ENCODE measurements at places on chromosomes 7 and 10.

GRCh38 chr7:77438131-77438530 is 22.0 kb upstream of the GSAP start:
- DNase-seq = no peak

DNA sequence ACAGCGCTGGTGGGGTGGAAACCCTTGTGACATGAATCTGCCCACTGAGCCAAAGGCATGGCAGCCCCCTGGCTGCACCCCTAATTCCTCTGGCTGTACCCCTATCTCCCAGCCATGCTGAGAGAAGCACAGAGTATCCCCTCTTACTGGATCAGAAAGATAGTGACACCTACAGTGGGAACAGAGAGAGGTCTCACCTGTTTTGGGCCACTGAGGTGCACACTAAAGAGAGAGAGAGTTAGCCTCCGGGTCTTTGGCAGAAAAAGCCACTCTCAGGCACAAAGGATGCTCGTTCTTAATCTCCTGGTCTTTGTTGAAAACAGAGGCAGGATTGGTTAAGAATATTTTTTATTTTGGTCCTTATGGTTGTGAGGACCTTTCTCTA is 11.3 kb downstream of the TSPAN14 start:
- DNase-seq = no peak

GRCh38 chr7:155878674-155879073 is 66.4 kb upstream of the SHH start:
- DNase-seq = no peak

- DNase-seq = no peak
Measured at GRCh38 chr7:77662869-77663268, 33.4 kb upstream of the RSBN1L start.

GRCh38 chr7:84823530-84823929 is 363.3 kb downstream of the SEMA3D start:
- no peak for DNase-seq

GRCh38 chr10:97659589-97659988 is 19.1 kb downstream of the PI4K2A start:
- DNase-seq = no peak

DNA sequence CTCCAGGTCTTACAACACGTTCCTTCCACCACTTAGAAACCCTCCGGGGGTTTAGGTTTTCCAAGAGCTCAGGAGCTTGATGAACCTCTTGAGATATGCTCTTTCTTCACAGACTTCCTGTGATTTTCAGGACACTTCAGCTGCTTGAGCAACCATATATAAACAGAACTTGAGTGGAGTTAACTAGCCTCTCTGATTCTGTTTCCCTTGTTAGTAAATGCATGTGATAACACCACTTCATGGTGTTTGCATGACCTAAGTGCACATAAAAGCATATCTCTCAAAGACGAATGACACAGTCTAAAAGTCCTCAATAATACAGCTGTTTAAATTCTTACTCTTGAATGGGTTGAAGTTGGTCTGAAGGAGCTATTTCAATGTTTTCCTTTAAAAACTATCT is 9.9 kb downstream of the PRR15 start:
- no peak for DNase-seq

- DNase-seq = no peak
Measured at GRCh38 chr10:34319197-34319846, 495.8 kb downstream of the PARD3 start.

DNA sequence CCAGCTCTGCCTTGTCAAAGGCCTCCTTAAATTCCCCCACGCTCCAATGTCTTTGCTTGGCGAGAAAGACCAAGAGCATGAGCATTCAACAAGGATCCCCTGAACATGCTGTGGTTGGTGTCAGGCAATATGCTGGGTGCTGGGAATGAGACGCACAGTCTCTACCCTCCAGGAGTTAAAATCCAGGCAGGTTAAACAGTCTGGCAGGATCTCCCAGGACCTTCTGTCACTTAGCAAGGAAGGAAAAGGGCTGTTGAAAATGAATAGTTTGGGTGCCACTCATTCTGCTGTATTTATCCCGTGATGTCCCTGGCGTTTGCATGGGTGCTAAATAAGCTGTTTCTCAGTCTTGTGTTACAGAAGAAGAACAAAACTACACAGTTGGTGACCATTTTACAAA is 21.9 kb upstream of the ITGA8 start:
- DNase-seq = no peak

DNA sequence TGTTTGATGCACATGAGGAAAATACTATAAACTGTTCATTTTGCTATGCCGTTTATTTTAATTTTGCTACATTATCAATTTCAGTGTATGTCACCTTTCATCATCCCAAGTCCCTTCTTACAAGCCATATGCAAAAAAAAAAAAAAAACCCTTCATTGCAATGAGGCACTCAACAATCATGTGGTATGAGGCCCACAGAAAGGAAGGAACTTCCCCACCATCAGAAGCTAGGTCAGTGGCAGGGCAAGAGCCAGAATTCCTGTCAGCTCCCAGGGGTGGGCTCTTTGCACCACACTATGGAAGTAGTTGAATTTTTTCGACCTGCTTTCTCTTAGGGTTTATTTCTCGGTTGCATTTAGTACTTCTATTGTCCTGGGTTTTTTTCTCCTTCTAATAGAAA is 75.4 kb downstream of the NOC3L start:
- no peak for DNase-seq

DNA sequence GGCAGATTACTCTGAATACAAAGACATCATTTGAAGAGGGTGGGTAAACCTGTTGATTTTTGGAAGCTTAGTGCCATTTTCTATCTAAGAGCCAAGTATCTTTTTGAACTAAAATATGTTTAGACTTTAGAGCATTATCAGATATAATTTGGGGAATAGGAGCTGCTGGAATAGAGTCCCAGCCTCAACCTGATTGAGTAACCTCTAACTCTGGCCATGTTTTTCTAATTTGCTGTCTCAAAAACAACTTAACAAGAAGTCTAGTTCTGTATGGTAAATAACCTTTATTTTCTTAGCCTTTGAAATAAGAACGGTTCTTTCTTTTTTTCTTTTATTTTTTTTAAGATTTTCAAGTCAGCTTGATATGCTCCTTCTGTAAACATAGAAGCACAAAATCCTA is 224.5 kb downstream of the DYNC1I1 start:
- DNase-seq = no peak

DNA sequence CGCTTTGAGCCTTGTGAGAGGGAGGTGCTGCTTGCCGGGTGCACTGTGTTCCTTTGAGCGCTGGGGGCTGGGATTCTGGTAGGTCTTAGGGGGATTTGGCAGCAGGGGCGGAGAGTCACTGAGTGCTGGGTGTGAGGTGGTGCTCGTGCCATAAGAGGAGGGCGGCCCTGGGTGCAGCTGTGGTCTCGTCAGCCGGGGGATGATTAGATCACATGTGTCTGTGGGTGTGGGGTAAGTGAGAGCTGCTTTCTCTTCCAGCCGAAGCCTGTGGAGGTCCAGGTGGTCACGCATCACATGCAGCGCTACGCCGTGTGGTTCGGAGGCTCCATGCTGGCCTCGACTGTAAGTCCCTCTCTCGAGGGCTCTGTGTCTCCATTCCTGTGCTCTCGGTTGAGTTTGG is 93.7 kb downstream of the ACTR3B start:
- DNase-seq = no peak

GRCh38 chr7:7682861-7683260 is 35.5 kb downstream of the RPA3 start:
- no peak for DNase-seq

- peak; percentile 29 for DNase-seq
Measured at GRCh38 chr7:20438694-20439376, 108.1 kb downstream of the ITGB8 start.

DNA sequence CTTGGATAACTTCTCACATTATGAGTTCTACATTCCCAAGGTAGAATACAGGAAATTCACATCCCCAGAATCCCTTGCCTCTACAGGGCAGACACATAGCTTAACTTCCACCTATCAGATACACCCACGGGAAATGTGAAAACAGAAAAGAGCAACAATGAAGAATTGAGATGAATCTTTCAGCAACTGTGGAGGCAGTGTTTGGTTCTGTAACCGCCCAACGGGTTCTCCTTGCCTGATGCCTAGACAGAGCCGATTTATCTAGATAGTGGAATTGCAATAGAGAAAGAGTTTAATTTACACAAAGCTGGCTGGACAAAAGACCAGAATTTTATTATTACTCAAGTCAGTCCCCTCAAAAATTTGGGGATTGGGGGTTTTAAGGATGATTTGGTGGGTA is 138.8 kb downstream of the MTPAP start:
- no peak for DNase-seq

- no peak for DNase-seq
Measured at GRCh38 chr10:132407846-132408278, 10.9 kb downstream of the PWWP2B start.

- DNase-seq = no peak
Measured at GRCh38 chr10:124117511-124117785, 24.1 kb upstream of the CHST15 start.

- DNase-seq = no peak
Measured at GRCh38 chr10:33631991-33632390, 297.5 kb upstream of the NRP1 start.

DNA sequence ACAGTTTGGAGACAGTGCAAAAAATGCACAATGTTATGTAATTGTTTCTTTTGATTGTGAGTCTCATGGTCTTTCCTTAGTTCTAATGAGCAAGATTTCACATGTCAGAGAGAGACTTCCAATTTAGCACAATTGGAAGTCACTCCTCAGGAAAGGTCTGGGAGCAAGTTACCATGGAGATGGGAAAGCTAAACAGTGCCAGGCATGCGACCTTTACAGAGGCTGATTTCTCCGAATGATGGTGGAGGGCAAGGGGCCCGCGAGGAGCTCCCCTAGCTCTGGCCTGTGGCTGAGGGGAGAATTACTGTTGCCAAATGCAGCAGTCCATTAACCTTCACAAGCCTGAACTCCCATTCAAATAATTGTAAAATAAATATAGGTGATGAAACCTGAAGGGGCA is 59.3 kb downstream of the CDCA7L start:
- no peak for DNase-seq

DNA sequence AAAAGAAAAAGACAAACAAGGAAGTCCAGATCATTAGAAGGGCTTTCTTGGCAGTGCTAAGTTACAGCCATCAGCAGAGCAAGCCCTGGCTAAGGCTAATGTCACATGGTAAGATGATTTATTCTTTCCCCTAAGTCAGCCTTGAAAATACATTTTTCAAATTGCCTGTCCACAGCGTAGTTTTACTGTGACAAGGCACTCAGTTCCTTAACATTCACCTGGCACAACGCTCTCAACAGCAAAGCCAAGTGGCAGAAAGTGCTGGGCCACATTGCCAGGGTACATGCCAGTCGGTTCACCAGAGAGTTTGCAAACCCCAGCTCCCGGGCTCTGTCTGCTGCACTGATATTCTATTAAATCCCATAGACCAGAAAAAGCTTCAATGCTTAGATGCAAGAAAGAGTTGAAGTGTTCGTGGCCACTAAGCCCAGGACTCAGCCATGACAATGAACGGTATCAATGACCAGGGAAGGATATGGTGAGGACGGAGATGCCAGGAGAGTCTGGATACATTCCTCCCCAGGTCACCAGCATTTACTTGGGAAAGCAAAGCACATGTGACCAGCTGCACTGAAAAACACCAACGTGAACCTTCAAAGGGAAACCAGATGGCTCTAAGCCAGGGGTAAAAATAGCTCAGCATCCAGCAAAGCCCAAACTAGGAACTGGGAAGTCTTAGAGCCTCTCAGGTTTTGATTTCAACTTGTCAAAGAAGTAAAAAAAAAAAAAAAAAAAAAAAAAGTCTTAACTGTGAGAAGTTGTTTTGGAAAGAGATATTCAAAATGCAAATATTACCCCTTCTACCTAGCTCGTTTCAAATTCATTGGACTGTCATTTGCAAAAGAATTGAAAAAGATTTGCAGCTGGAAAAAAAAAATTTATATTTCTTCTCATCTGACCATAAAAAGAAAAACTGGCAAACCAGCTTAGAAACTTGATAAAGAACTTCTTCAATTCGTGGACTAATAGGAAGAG is 23.9 kb upstream of the MPP7 start:
- DNase-seq = no peak

DNA sequence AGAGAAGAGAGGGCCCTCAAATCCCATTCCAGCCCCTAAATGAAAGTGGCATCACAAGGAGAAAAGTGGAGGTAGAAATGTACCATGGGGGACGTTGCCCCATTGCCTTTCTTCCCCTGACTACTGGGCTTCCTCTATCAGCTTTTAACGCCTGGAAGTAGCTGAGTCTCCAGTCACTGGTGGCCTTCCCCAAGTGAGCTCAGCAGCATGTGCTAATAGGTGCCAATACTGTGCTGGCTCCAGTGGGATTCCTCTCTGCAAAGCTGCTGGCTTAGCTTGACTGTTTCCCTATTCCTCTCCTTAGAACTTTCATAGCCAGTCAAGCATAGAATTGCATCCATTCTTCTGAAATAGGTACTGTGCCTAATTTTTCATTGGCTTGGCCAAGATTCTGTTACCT is 32.6 kb downstream of the LRRC4 start:
- no peak for DNase-seq

DNA sequence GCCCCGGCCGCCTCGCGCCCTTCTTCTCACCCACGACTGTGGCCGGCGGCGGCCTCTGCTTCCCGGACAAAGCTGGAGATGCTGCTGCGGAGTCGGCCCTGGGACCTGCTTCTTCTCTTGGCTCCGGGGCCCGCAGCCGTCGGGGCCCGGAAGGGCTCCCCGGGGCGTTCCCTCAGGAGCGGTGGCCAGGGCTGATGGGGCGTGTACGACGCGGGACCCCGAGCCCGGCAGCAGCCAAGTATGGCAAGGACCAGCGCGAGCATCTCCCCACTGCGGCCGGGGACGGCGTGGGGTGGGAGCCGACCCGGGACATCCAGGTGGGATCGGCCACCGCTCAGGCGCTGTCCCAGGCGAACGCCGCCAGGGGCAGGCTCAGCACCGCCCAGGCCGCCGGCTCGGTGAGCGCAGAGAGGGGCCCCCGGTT is 27.6 kb upstream of the BMS1 start:
- peak; percentile 41 for DNase-seq

GRCh38 chr10:126902157-126902556 is 3.1 kb upstream of the DOCK1 start:
- no peak for DNase-seq

DNA sequence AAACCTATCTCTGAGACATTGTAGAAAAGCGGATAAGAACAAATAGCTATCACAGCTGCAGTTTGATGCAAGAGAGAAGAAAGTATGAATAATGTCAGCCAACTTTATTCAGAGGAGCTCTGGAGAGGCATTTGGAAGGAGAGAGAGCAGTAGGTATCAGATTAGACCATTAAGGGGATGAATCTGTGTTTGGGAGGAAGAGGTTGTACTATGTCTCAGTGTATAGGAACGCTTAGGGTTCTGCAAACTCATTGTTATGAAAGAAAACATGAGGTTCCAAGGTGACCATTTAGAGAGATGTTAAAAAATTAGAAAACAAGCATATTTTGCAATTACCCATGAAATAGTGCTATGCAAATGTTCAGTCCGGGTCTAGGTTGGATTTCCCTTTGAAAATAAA is 207.5 kb upstream of the GNAI1 start:
- DNase-seq = no peak

DNA sequence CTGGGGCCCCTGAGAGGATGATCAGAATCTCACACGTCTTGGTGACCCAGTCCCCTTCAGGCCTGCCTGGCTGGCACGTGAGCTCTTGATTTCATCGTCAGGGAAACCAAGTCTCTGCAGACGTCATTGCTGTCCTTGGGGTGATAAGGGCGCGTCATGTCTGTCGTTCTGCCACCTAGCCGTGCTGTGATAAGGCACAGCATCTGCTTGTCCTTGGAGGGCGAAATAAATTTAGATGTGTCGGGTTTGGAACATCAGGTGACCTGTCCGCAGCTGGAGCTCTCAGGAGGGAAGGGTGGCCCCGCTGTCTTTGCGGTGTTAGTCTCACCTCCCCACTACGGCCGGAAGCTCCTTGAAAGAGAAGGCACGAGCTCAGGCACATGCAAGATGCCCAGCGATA is 129.2 kb downstream of the GRK5 start:
- no peak for DNase-seq
